CD4-positive, alpha-beta T cell treated with Interleukin-4 for 1 hour (primary cell): ENCODE measurements at places on chromosomes 6 and 20.

GRCh38 chr20:23540624-23541023, 27.7 kb downstream of the CST9L start:
- no peak for DNase-seq

GRCh38 chr20:7313047-7313446, 545.6 kb downstream of the BMP2 start:
- no peak for DNase-seq

DNA sequence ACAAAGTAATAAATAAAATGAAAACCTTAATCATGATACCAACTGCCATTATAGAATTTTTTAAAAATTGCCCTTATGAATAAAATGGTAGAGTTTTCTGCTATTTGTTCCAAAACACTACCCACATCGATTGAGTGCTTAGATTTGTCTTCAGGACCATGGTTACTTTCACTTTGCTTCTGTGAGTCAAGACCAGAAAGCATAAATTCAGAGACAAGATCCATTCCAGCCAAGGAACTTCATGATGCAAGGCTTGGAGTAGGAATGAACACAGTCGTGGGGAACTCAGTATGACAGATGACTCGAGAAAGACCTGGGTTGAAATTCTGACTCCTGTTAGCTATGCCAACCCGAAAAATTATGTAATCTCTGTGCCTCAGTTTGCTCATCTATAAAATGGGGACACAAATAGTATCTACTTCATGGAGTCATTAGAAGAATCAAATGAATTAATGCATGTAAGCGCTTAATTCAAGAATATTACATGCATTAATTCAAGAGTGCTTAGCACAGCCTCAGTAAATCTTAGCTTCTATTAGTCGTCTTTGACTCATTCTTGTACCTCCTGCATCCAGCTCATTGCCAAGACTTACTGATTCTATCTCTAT, 72.5 kb upstream of the MYLIP start:
- no peak for DNase-seq

DNA sequence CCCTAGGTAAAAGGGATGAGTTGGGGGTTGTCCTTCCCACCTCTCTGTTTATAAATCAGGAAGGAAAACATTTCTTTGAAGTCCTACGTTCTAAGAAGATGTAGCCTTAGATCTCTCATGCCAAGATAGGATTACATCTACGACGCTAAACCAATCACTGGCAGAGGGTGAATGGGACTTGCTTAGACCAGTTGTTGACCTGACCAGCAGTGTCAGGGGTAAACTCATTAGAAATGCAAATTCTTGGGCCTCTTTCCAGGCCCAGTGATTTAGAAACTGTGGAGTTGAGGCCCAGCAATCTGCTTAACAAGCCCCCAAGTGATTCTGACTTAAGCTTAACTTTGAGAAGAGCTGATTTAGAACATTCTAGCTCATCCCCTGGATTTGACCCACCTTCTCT, 147.1 kb upstream of the THEMIS start:
- no peak for DNase-seq

- DNase-seq = no peak
Observed at GRCh38 chr6:128500014-128500413, 20.4 kb downstream of the PTPRK start.

GRCh38 chr6:159169193-159169555, at the start of gene FNDC1:
FNDC1 (plus strand) TSS chr6:159169400; CDS start chr6:159169597, 197 bp downstream.
- peak; percentile 51 for DNase-seq

GRCh38 chr6:118294906-118295305, 253.2 kb upstream of the PLN start:
- DNase-seq = no peak

DNA sequence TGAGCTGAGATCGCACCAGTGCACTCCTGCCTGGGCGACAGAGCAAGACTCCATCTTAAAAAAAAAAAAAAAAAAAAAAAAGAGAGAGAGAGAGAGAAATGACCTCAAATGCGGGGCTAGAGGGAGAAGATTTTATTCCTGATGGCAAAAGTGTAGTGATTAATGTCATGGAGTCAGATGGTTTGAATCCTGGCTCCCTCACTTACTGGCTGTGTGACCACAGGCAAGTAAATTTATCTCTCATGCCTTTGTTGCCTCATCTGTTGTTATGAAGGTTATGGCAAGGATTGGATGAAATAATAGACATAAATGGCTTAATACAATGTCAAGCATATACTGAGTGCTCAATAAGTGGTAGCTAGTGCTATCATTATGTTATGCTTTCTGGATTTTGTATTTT, 29.3 kb downstream of the RIN2 start:
- no peak for DNase-seq

- no peak for DNase-seq
Observed at GRCh38 chr20:45487231-45487635, 17.7 kb downstream of the WFDC2 start.

DNA sequence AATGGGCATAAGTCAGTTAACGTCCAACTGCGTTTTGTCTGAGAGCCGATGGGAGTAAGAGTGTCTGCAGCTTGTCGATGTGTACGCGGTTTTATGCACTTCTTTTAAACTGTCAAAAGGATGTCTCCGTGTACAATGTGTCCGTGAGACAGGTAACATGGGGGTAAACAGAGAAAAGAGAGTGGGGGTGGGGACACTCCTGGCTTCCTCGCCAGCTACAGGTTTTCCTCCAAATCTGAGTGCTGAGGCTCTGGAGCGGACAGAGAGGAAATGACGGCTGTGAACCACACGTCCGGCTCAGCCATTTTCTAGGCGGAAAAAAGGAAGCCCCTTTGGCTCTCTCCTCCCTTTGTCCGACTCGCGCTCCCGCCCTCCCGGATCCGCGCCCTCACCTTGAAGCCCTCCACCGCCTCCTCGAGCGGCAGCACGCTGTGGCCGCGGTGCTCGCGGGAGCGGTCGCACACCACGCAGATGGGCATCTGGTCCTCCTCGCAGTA, 916 bp downstream of the TRIM27 start:
- DNase-seq = peak; percentile 55

DNA sequence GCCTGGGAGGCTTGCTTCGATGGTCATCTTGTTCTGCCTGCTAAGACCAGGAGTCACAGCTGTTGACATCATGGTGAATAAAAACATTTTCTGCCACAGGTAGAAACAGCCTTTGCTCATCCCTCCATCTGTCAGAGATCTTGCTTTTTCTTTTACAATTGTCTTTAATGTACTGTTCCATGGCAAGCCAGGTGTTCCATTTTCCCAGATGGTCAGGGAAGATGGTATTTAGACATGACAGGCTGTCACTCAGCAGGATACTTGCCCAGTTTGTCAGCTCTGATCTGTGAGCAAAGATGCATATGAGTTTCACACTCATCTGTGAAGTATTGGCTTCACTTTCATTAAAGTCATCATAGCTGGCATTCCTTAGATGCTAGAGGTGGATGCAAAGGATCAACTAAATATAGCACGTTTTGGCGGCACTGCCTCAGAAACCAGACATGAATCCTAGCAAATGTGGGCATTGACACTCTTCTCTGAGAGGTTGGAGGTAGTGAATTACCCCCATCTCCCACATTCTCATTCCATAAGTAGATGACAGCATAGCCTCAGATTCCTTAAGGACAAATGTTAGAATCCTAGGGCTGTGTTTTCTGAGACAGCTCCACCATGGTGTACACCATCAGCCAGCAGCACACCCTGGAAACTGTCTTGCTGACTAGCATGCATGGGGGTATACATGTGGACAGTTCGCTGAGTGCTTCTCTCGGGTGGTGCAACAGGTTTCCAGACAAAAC, 4.2 kb downstream of the SSTR4 start:
- DNase-seq = no peak

DNA sequence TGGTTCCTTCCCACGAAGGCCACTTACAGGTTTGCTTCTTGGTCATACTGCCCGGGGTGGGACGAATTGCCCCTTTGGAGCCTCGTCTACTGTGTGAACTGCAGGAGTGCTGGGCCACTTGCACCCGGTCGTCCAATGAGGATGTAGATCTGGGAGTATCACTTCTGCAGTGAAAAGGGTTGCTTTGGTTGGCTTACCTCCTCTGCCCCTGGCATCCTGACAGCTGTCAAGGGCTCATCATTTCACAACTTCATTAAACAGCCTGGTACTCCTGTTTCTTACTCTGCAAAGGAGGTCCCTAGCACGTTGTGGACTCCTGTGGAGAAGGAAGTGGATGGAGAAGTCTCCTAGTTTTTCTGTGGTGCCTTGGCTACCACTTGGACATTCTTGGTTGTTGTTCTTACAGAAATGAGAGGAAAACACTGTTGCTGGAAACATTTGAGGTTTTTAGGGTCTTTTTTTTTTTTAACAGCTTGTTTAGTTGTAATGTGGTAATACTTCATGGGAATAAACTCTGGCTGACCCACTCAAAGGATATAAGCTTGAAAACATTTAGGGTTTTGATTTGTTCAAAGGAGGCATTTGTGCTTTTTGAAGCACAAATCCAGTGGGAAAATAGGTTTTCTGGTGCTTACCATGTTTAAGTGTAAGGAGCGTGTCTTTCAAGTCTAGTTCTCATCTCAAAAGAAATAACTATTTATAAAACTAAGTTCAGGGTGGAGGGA, 60.7 kb downstream of the AKAP12 start:
- no peak for DNase-seq

DNA sequence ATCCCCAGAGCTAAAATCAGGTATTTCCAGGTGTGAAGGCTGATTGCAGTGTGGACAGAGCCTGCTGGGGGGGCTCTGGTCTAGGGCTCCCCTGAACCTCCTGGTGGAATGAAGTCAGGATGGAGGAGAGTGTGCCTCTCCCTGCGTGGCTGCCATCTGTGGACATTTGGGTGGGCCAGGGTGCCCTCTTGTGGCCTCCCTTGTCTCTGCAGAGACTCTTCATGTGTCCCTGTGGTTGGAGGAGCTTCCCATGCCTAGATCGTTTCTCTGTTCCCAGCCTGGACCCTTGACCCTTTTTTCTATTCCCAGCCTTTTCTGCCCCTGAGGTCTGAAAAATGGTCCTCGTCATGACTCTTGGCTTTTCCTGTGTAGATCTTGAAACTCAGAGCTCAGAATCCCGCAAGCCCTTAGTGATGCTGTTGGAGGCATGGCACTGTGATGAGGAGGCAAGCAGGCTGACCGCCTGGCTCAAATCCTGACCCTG, 9.9 kb upstream of the PSMF1 start:
- DNase-seq = peak; percentile 47

- no peak for DNase-seq
Observed at GRCh38 chr6:116877743-116878142, 701 bp downstream of the RFX6 start.

- no peak for DNase-seq
Observed at GRCh38 chr6:142182004-142182403, 34.9 kb downstream of the VTA1 start.

GRCh38 chr6:109389650-109390274, 7.5 kb upstream of the CD164 start:
- DNase-seq = no peak

DNA sequence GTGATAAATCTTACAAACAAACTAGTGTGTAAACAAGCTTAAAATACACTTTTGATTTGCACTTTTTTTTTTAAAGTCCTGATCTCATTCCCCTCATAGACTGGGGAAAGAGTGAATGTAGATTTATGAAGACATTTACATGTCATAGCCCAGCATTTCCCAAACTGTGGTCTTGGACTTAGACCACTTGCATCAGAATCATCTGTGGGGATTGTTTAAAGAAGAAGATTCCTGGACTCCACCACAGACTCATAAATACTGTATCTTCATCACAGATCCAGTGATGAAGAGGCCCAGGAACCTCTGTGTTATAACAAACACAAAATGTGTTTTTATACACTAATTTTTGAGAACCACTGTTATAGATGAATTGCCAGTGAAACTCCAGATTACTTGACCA, 99.5 kb downstream of the KCNQ5 start:
- DNase-seq = no peak

- no peak for DNase-seq
Observed at GRCh38 chr6:109877028-109878004, 100.8 kb upstream of the GPR6 start.

GRCh38 chr6:168578036-168578435, 137.1 kb downstream of the SMOC2 start:
- no peak for DNase-seq

DNA sequence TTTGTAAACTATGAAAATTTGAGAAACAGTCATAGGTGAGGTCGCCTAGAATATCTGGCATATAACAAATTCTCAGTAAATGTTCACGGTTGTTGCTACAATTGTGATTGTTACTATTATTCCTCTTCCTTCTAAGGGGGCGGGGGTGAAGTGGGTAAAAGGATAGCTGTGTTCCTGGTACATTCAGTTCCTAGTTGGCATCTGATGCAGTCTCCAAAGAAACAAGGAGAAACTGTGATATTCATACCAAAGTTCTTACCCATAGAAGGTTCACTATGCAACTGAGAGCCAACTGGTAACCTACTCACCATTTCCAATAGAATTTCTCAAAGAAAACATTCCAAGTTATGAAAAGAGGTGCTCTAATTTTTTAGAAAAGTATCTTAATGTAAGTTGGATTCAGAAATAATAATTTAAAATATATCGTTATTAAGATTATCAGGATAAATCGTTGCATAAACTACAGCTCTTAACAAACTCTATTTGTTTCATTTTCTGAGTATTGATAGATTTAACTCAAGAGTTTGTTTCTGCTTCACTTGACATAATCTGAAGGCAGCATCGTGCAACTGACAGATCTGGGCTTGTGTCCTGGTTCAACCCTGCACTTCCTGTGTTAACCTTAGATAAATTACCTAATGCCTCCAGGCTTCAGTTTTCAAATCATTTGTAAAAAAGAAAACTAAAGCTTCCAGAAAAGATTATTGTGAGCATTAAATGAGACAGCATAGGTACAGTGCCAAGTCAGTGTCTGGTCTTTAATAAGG, 13.3 kb upstream of the MAP7 start:
- no peak for DNase-seq

DNA sequence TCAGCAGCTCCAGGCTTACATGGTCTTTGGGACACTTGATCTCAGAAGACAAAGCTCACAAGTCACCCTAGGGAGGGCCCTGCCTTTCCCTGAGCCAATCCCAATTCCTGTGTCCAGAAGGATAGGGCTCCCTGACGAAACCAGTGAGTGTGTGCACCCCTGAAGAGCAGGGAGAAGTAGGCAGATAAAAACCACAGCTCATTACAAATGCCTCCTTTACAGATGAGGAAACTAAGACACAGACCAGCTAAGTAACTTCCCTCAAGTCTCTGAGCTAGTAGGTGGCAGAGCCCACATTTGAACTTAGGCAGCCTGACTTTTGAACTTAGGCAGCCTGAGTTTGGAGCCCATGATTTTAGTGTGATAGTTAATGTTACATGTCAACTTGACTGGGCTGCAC, 6.7 kb upstream of the ZFAND3 start:
- no peak for DNase-seq
